ENCODE measurements at places on chromosomes 3 and 15.

DNA sequence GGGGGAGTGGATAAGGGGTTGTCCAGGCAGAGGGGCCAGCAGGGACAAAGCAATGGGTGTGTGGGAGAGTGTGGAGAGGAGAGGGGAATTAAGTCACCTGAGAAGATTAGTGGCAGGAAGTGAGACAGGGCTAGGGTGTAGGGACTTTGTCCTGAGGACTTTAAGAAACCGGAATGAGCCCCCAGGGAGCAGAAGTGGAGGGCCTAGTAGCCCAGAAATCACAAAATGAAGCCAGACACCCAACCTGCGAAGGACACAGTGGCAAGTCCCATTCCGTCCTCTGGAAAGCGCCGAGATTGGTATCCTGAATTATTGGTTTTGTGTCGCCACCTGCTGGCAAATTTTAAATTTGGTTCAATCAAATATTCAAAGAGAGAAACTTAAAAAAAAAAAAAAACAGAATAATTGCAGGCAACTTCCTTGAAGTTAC lies 78.0 kb upstream of the SLC25A36 start:
- no peak for DNase-seq

GRCh38 chr3:102450976-102451375 lies 16.2 kb downstream of the ZPLD1 start:
- DNase-seq: no peak

DNA sequence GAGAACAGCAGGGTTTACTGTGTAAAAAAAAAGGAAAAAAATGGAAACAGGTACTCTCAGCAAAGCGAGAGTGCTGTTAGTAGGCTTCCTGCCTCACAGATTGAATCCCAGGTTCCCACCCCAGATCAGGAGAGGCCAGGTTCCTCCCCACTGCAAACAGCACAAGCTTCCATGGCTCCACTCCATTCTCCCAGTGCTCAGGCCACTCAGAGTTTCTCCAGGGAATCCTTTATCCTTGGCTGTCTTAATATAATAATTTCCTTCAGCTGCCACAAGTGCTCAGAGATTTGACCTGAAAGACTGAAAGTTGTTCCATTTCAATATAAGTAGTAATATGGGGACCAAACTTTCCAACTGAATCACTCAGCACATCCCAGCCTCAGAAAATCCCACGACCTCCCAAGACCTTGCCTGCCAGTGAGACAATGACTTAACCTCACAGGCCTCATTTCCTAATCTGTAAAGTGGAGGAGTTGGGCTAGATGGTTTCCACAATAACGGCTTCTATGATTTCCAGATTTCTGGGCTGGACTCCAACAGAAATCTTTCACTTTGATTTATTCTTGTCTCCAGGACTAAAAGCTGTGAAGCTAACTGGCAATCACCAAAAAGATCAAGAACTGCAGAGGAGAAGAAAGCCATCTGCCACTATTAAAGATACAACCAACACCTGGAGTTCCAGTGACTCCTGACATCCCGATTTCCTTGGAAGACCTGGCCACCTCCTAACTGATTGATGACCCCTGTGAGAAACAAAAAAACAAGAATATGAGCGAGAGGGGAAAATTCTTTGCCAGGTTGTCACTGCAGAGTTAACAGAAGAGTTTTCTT lies 289.5 kb downstream of the NEK10 start:
- DNase-seq: no peak

GRCh38 chr3:195064300-195064931 lies 206.5 kb downstream of the XXYLT1 start:
- DNase-seq: no peak

- no peak for DNase-seq
Measured at GRCh38 chr3:51353691-51354090, 31.4 kb upstream of the MANF start.

DNA sequence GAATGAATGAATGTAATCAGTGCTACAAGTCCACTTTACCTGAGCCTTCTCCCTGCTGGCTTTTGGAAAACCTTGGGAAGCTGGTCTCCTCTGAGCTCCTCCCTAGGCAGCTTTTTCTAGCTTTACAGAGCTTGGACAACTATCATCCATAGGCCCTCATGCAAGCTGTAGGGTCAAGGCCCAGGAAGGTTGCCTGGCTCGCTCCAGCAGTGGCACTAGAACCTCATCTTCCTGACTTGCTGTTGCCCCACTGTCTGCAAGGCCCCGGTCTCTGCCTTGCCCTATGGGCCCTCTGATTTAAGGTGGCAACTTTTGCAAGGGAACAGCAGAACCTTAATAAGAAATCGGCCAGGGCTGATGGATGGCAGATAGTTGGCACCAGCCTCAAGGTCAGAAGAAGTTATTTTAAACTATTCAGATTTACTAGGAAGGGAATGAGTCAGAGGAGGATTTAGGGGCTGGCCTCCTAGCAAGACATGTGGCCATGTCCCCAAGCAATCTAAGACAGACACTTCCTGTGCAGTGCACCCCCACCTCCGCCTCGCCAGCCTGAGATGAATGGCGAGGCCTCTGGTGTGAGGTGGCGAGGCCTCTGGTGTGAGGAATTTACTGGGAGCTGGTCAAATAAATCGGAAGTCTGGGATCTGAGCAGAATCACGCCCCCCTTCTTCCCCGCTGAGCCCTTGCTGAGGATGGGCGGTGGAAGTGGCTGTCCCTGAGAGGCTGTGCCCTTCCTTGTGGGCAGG lies 180.8 kb downstream of the MEGF11 start:
- DNase-seq: no peak

DNA sequence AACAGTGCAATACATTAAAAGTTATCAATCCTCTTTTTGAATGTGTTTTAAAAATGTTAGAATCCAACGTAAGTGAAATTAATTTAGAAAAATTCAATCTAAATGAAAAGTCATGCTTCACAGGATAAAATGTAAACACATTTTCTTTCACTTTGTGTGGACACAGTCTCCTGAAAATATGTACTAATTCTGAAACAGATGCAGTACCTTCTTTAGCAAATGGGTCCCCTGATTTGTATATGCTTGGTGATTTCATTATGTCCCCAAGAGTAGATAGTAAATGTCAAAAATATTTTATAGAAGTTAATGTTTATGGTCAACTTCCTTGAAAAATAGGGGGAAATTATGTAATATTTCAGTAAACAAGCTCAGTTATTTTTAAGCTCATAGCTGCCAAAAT lies 28.9 kb downstream of the FOXP1 start:
- DNase-seq: no peak

GRCh38 chr3:196541684-196542445 lies 26.5 kb downstream of the WDR53 start:
- no peak for DNase-seq

DNA sequence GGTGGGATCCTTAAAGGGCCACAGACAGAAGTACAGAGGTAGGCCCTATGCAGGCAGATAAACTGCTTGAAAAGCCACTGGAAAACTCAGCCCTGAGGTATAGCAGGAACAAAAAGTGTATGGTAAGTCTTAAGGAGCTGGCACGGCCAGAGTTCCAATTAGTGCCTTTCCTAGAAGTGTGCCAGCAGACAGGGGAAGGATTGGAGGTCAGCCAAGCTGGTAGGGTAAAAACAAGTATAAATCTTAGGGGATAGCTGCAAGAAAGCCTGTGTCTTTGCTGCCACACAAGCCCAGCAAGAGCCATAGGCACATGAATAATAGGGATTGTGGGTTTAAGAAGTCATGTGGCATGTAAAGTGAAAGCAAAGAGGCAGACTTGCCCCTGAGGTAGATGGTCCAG lies 582.5 kb downstream of the PLOD2 start:
- DNase-seq: no peak

DNA sequence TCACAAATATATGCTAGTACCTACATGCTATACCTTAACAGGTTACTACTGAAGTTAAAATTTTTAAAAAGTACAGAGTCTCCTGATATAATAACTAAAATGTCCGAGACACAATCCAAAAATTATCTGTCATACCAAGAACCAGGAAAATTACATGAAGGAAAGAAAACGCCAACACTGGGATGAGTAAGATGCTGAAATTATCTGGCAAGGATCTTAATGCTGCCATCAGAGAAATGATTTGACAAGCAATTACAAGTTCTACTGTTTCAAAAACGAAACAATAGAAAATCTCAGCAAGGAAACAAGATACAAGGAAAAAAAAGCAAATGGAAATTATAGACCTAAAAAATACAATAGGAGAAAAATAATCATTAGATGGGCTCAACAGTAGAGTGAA lies 92.5 kb downstream of the UBE3A start:
- no peak for DNase-seq

DNA sequence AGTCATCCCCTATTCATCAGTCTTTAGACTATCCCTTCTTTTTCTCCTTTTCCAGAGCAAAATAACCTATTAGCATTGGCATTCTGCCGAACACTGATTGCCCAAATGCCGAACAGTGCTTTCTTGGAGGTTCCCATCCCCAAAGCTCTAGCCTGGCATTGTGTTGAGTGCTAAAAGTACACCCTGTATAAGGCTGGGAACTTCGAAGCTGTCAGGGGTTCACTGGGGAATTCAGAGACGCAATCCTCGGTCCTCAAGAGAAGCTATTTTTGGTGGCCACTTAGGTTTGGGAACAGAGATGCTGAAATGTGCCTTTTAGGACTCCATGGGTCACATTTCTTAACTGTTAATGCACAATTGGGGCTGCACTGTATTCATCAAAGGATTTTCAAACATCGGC lies 8.4 kb downstream of the FRMD5 start:
- DNase-seq: no peak

DNA sequence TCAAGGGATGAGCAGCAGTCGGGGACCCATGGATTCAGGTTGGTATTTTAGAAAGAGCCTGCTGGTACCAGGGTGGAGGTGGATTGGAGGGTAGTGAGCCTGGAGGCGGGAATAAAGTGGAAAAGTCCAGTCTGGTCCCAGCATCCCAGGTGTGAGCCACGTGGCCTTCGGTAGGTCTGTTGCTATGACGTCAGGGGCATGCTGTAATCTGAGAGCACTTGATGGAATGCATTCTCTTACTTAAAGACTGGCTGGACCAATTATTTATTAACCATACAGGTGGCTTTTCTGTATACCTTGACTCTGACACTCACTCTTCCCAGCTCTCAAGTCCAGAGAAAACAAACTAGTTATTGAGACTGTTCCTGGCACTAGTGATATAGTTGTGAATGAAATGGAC lies 389.9 kb upstream of the RGMA start:
- no peak for DNase-seq

DNA sequence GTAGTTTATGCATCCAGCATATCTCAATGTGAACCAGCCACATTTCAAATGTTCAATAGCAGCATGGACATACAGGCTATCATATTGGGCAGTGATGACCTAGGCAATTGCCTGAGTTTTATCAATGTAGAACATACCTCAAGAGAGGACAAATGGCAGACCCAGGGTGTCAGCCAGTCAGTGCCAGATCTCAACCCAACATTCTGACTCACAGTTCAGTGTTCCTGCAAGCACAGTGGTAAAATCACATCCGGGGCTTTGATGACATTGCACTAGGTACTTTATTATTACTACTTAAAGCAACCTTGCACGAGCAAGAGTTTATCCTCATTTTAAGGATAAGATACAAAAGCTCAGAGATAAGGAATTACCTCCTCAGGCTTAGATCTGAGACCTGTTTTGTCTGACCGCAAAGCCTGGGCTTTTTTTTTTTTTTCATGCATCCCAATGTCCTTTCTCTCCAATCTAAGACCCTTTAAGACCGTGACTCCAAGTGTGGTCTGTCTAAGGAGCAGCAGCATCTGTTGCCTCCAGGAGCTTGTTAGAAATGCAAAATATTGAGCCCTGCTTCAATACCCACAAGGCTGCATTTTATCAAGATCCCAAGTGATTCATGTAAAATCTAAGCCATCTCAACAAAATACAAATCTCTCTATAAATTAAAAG lies 60.1 kb downstream of the SLC12A1 start:
- DNase-seq: no peak

- DNase-seq: no peak
Measured at GRCh38 chr3:46868287-46868686, 5.0 kb upstream of the MYL3 start.

GRCh38 chr15:63858881-63859280 lies 25.1 kb upstream of the HERC1 start:
- DNase-seq: no peak

GRCh38 chr15:29819979-29820378 lies 2.3 kb downstream of the TJP1 start:
- DNase-seq: no peak

DNA sequence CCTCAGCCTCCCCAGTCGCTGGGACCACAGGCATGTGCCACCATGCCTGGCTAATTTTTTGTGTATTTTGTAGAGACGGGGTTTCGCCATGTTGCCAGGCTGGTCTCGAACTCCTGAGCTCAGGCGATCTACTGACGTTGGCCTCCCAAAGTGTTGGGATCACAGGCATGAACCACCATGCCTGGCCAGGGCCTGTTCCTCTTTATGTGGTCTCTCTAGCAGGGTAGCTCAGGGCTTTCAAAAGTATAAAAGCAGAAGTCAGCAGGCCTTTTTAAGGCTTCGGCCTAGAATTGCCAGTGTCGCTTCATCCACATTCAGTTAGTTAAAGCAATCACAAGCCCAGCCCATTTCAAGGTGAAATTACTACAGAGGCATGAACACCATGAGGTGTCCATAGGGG lies 7.6 kb downstream of the VHL start:
- no peak for DNase-seq

DNA sequence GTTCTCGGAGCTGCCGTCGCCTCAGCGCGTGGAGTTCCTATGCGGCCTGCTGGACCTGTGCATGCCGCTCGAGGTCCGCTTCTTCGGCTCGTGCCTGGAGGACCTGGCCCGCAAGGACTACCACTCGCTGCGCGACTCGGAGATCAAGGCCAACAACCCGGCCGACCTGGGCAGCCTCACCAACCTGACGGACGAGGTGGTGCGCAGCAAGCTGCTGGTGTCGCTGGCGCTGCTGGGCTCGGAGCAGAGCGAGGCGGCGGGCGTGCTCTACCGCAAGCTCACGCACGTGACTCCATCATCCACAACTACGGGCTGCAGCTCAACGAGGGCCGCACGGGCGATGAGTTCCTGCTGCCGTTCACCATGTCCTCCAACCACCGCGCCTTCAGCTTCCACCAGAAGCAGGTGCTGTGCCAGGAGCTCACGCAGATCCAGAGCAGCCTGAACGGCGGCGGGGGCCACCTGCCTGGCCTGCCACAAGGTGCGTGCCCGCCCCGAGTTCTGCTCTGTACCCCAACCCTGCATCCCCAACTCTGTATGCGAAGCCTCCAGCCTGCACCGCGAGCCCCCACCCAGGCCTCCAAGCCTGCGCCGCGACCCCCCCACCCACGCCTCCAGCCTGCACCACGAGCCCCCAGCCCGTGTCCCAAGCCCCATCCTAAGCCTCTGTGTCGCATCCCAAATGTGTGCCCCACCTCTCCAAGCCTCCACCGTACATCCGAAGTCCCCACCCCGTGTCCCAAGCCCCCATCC lies 178.2 kb downstream of the OR4M2 start:
- no peak for DNase-seq

- no peak for DNase-seq
Measured at GRCh38 chr3:182909318-182910040, 70.9 kb downstream of the DCUN1D1 start.

Data from stimulated activated CD4-positive, alpha-beta T cell treated with anti-CD3 and anti-CD28 coated beads, Interleukin-15, amount 100 ng/mL, for 1 hour (primary cell).